ENCODE measurements at places on chromosomes 1 and 21.

DNA sequence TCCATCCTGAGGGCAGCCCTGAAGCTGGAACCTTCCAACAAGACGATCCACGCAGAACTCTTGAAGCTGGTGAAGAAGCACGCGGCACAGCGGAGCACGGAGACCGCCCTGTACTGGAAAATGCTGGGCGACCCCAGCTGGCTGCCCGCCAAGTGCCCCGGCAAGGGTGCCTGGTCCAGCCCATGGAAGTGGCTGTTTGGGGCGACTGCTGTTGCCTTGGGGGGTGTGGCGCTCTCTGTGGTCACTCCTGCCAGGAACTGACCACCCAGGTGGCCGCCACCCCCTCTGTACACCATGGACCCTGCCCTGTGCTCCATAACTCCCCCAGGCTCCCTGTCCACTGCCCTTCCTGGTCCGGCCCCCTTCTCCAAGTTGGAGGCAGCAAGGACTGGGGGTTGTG, 90.8 kb downstream of the PPP1R12B start:
- H3K27ac ChIP-seq: no peak overlapping the region
- no peak for DNase-seq
- no peak overlapping the region for H3K4me3 ChIP-seq
- no peaks in the 10 kb centered on the region for H3K36me3 ChIP-seq

- H3K4me1 ChIP-seq: no peaks in the 10 kb centered on the region
- H3K36me3 ChIP-seq: no peaks in the 10 kb centered on the region
- no peak overlapping the region for H3K27ac ChIP-seq
- H3K27me3 ChIP-seq: no peaks in the 10 kb centered on the region
Observed at GRCh38 chr1:73181190-73181540, 898.8 kb upstream of the NEGR1 start.

- peaks cover 56% of the 10 kb centered on the region for H3K27me3 ChIP-seq
- no peaks in the 10 kb centered on the region for H3K36me3 ChIP-seq
- H3K27ac ChIP-seq: no peak overlapping the region
- DNase-seq: no peak
Observed at GRCh38 chr1:180235077-180235501, 5.0 kb downstream of the LHX4 start.

DNA sequence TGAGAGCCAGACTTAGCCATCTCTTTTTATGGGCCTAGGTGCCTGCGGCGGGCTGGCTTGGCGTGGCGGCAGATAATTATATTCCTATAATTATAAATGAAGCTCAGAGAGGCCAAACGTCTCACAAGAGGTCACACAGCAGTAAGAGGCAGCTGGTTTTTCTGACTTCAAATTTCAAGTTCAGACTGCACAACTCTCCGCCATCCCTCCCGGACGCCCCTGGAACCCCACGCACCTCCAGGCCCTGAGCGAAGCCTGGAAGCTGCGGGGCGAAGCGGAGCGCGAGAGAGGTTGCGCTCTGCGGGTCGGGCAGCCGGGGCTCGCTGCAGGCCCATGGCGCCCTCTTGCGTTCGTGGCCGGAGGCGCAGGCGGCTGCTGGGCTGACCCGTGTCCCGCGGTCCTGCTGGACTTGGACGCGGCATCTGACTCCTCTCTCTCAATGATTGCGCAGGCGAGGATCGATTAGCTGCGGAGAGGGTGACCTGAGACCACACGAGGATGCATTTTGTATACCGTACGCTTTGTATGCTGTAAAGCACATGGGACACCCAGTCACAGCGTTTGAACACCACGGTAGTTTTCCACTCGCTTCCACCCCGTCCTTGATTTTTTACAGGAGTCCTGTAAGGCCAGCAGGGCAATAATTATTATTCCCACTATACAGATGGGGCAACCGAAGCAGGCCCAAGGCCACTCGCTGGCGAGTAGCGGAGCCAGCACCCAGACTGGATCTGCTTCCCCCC, 272.7 kb downstream of the FOXD2 start:
- peaks cover 20% of the 10 kb centered on the region for H3K27me3 ChIP-seq
- H3K36me3 ChIP-seq: no peaks in the 10 kb centered on the region
- H3K27ac ChIP-seq: no peak overlapping the region
- no peak overlapping the region for H3K4me3 ChIP-seq
- H3K4me1 ChIP-seq: no peaks in the 10 kb centered on the region

DNA sequence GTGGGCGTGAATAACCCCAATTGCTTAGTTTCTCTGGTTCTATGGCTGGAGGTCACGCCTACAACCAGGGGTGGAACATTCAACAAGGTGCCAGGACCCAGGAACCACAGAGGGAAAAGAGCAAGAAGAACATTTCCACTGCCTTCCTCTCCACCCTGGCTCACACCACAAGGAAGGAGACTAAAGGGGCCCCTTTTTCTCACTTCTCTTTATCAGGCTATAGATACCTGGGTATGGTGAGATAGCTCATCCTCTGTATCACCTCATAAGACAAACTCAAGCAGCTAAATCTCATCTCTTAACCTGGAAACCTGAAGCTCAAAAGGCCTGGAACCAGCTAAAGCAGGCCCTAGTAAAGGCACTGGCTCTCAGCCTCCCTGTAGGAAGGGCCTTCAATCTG, 438.8 kb upstream of the OLFM3 start:
- H3K27me3 ChIP-seq: no peaks in the 10 kb centered on the region
- H3K27ac ChIP-seq: no peak overlapping the region
- no peaks in the 10 kb centered on the region for H3K4me1 ChIP-seq
- H3K4me3 ChIP-seq: no peak overlapping the region
- H3K36me3 ChIP-seq: no peaks in the 10 kb centered on the region

DNA sequence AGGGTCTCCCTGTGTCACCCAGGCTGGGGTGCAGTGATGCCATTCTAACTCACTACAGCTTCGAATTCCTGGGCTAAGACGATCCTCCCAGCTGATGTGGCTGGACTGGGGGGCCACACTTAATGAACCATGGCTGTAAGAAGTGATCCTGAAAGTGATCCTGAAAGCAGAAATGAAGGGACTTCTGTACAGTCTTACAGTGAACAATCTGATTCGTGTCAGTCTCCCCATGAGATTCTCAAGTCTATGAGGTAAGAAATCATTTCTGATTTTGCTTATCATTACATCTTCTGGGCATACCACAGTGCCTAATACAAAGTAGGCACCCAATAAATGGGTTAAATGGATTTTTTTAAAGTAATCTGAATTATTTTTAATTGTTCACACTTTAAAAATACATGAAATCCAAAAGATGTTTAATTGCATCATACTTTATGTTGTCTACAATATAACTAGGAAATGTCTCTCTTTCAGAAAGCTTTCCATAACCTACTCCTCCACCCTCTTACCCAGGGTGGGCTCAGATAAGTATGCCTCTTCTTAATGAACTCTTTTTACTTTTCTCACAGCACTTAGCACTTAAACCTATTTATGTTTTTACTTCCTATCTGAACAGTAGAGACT, 21.5 kb downstream of the TUT4 start:
- H3K4me3 ChIP-seq: no peak overlapping the region
- no peaks in the 10 kb centered on the region for H3K36me3 ChIP-seq
- no peak for DNase-seq
- no peaks in the 10 kb centered on the region for H3K4me1 ChIP-seq
- H3K27ac ChIP-seq: no peak overlapping the region
- no peaks in the 10 kb centered on the region for H3K27me3 ChIP-seq

- no peaks in the 10 kb centered on the region for H3K4me1 ChIP-seq
- DNase-seq: no peak
- no peak overlapping the region for H3K27ac ChIP-seq
- H3K36me3 ChIP-seq: no peaks in the 10 kb centered on the region
- no peaks in the 10 kb centered on the region for H3K27me3 ChIP-seq
Observed at GRCh38 chr1:116690849-116691406, 23.4 kb upstream of the IGSF3 start.

GRCh38 chr1:17742583-17742982, 12.6 kb upstream of the ACTL8 start:
- H3K27ac ChIP-seq: no peak overlapping the region
- no peaks in the 10 kb centered on the region for H3K36me3 ChIP-seq

GRCh38 chr1:43446881-43447835, 6.6 kb downstream of the HYI start:
- H3K36me3 ChIP-seq: no peaks in the 10 kb centered on the region
- no peak overlapping the region for H3K27ac ChIP-seq
- H3K4me3 ChIP-seq: no peak overlapping the region
- peak; percentile 11 for DNase-seq
- H3K4me1 ChIP-seq: no peaks in the 10 kb centered on the region

- H3K4me1 ChIP-seq: peaks cover 5% of the 10 kb centered on the region
- no peaks in the 10 kb centered on the region for H3K27me3 ChIP-seq
- DNase-seq: no peak
Observed at GRCh38 chr21:25563361-25564116, 43.7 kb downstream of the MRPL39 start.
